ENCODE measurements at places on chromosomes 2 and 18. TPM values are rescaled to one million over a fixed set of nuclear protein-coding genes. Genes with fewer than 3 reads are reported as not detected.

DNA sequence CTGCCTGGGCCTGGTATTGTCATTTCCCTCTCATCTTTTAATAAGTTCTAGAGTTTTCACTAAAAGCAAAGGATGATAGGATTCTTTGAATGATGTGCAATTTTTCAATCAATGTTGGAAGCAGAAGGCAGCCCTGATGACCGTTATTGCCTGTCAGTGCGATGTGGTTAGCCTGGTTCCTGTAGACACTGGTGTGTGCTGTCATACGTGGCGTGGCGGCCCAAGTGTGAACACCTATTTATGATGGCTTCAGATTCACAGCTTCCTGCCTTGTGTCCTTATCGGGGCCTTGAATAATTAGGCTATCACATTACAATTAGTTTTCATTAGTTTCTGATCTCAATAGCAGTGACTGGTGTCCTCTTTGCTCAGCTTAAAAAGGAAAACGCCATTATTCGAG is 218.5 kb downstream of the TPGS2 start:
- H3K27ac ChIP-seq, result no peak overlapping the region
- H3K4me1 ChIP-seq, result no peaks in the 10 kb centered on the region

- no peak for DNase-seq
- H3K4me1 ChIP-seq, result peaks cover 24% of the 10 kb centered on the region
These were observed 16.9 kb downstream of the GPR55 start for GRCh38 chr2:230908092-230908594.

DNA sequence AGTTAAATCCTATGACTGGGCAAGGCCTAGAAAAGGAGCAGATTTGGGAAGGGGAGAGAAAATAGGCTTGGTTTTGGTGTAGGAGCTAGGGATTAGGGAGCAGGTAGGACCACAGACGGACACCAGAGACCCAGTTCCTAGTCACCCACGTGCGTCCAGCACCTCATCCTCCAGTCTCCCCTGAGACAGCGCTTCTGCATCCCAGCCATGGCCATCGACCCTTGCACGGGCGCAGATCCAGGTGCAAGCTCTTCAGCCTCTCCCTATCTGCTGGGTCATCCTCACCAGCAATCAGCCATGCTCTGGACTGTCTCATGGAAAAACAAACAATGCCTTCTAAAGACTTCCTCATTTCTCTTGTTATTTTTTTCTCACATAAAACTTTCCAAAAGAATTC is 246.8 kb upstream of the RAB6C start:
- DNase-seq, result no peak
- peaks cover 4% of the 10 kb centered on the region for H3K27me3 ChIP-seq
- no peak overlapping the region for H3K4me3 ChIP-seq
- no peaks in the 10 kb centered on the region for H3K36me3 ChIP-seq
- H3K27ac ChIP-seq, result no peak overlapping the region

GRCh38 chr2:134712736-134713135 is 6.1 kb downstream of the TMEM163 start:
- H3K4me1 ChIP-seq, result peaks cover 4% of the 10 kb centered on the region
- peaks cover 53% of the 10 kb centered on the region for H3K27me3 ChIP-seq
- H3K4me3 ChIP-seq, result no peak overlapping the region
- no peak overlapping the region for H3K27ac ChIP-seq
- DNase-seq, result no peak

GRCh38 chr18:57737400-57738060 is 65.6 kb downstream of the ATP8B1 start:
- peak overlapping the region; percentile 24 for H3K4me3 ChIP-seq
- peak; percentile 83 for DNase-seq
- H3K27me3 ChIP-seq, result no peaks in the 10 kb centered on the region
- no peaks in the 10 kb centered on the region for H3K36me3 ChIP-seq
- H3K4me1 ChIP-seq, result peaks cover 26% of the 10 kb centered on the region
- peak overlapping the region; percentile 45 for H3K27ac ChIP-seq

The MBP gene
- total RNA-seq, result 5.0 TPM

The CXCR2 gene
- total RNA-seq, result not detected

The TEX44 gene
- not detected for total RNA-seq

The NT5C1B gene
- not detected for total RNA-seq

Measured in HepG2 (cell line).